ENCODE measurements at places on chromosomes 4 and X.

- no peak for DNase-seq
These were observed 1.7 kb downstream of the EVC2 start for GRCh38 chr4:5706486-5707290.

GRCh38 chrX:14697451-14697850 lies 168.1 kb downstream of the GLRA2 start:
- DNase-seq = peak; percentile 7

- no peak for DNase-seq
These were observed 1602.4 kb upstream of the ADGRL3 start for GRCh38 chr4:59597536-59598329.

- DNase-seq = no peak
These were observed 263.6 kb downstream of the PTTG2 start for GRCh38 chr4:38223782-38224236.

GRCh38 chrX:74431797-74432196 lies 10.5 kb downstream of the SLC16A2 start:
- no peak for DNase-seq

- no peak for DNase-seq
These were observed 39.0 kb upstream of the HGFAC start for GRCh38 chr4:3402491-3403347.

- no peak for DNase-seq
These were observed 69.2 kb downstream of the ZNF732 start for GRCh38 chr4:236028-236427.

GRCh38 chr4:122341886-122342285 lies 36.9 kb upstream of the ADAD1 start:
- DNase-seq = no peak

GRCh38 chr4:22932326-22932725 lies 239.6 kb downstream of the GBA3 start:
- no peak for DNase-seq

DNA sequence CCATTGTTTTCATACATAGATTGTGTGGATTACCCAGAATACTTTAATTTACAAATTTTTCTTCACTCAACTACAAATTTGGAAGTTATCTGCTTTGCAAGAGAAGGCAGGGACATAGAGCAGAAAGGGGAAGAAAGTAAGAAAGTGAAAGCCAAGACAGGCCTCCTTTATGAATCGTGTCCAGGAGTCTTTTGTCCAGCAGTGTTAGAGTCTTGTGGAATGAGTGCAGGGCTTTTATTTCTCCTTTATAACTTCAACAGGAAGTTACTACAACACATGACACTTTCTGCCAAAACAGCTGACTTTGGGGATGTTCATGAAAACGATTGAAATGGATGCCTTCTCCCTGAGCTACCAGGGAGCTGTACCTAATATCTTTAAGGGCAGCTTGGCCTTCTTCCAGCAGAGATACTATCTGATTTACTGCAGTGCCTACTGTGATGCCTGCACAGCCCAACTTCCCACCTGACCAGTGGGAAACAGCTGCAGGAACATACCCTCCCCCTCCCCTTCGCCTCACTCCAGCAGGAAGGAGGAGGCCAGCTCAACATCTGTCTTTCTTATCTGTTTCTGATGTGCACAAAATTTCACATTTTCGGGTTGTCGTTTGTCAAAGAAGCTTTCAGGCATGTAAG lies 557.7 kb upstream of the SLIT2 start:
- no peak for DNase-seq

GRCh38 chr4:8866828-8867623 lies 4.6 kb downstream of the HMX1 start:
- DNase-seq = no peak

- no peak for DNase-seq
These were observed 75.3 kb upstream of the RAPGEF2 start for GRCh38 chr4:159027535-159027934.

DNA sequence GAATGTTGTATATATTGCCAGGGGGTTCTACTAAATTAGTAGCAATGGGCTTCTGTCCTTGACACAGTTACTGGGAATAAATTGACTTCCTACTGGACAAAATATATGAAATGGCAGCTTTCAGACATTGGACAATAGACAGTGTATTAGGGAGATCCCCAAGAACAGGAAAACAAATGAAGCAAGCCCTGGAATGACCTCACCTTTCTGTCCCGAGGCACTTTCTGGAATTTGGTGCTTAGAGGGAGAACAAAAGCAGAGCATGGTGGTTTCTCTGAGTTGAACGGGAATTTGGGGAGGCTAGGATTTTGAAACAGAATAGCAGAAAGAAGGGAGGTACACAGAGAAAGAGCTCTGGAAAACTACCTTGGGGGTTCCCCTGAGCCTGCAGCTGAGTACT lies 187.7 kb upstream of the MAGEB2 start:
- DNase-seq = no peak

DNA sequence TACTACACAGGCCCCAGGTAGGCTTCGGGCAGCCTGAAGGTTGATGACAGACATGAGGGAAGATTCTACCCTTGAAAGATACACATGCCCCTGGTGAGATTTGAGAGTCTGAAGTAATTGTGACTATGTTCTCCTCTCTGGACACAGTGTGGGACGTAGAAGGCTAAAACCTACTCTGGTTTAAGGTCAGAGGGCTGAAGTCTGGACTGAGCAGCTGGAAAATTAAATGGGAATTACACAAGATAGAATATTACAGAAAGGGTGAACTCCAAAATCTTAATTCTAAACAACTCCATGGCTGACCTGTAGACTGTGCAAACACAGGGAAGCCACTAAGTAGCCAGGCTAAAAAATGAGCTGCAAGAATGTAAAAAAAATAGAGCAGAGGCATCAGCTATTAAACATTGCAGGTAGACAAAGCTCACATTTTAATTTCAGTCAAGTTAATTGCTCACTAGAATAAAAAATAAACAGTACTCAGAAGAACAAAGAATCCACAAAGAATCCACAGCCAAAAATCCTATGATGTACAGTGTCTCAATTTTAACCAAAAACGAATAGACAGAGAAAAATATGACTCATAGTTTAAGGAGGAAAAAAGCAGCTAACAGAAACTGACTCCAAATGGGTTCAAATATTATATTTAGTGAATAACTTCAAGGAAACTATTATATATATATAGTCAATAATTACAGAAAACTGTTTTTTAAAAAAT lies 170.4 kb downstream of the PCDH18 start:
- DNase-seq = no peak

GRCh38 chr4:153771046-153771445 lies 11.2 kb upstream of the RNF175 start:
- no peak for DNase-seq

DNA sequence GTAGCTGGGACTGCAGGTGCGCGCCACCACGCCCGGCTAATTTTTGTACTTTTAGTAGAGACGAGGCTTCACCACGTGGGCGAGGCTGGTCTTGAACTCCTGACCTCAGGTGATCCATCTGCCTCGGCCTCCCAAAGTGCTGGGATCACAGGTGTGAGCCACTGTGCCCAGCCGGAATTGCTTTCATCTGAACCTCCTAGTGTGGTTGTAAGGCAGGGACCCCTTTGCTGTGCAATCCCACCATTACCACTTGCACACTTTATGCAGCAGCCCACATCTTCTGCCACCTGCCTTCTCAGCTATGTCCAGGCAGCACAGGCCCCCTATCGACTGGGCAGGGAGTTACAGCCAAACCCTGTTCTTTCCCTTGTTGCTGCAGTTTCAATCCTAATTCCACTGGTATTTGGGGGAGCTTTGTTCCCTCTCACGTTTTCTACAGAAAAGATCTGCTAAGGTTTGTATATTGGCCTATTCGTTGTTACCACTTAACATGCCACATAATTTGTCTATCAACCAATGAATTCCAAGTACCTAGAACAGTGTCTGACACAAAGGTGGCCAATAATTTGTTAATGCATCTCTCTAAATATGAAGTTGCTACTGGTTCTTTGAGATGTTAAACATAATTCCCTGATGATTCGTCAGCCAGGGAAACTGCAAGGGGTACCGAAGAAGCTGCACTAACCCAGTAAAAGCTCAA lies 6.5 kb downstream of the RPL39 start:
- peak; percentile 44 for DNase-seq

- DNase-seq = no peak
These were observed 72.6 kb downstream of the GC start for GRCh38 chr4:71711044-71711984.

GRCh38 chr4:18689308-18690115 lies 668.0 kb upstream of the LCORL start:
- peak; percentile 15 for DNase-seq

GRCh38 chr4:14863418-14864364 lies 138.6 kb upstream of the CPEB2 start:
- DNase-seq = no peak

- DNase-seq = no peak
These were observed 134.1 kb downstream of the CEP135 start for GRCh38 chr4:56082829-56083228.

GRCh38 chr4:23818097-23818885 lies 71.6 kb downstream of the PPARGC1A start:
- no peak for DNase-seq

DNA sequence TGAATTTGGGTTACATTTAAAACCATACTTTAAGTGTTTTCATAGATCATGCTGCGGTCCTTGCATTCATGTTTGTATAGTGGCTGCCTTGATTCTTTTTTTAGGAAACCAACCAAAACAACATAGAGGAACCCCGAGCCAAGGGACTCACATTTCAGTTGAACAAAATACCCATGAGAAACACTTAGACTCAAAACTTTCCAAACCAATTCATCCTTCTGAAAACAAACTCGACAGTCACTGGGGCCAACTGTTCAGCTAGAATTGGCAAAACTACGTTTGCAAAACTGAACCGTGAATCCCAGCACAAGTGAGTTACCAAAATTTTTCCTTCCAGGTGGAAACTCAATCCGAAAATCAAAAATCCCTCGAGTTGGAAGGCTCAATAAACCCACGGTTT lies 1.4 kb downstream of the ADGRA3 start:
- no peak for DNase-seq

GRCh38 chrX:40452031-40452430 lies 128.7 kb upstream of the ATP6AP2 start:
- no peak for DNase-seq

DNA sequence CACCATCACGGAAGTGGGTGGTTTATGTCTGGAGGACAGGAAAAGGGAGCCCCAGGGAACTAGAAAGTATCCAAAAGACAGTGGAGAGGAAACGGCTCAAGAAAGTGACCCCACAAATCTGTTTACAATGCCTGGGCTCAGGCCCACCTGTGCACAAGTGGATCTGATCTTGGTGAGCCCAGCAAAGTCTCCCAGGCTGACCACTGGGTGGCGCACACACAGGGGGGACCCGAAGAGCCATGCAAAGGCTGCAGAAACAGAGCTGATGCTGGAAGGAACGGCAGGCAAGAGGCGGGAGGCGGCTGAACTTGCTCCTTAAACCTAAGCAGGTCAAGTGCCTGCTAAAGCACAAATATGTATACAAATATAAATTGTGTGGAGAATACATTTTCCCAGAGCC lies 9.6 kb downstream of the HAUS7 start:
- peak; percentile 53 for DNase-seq

- DNase-seq = no peak
These were observed 130.9 kb upstream of the RPS6KA3 start for GRCh38 chrX:20397587-20397986.

- no peak for DNase-seq
These were observed 116.6 kb downstream of the SH3RF1 start for GRCh38 chr4:169154121-169154520.

DNA sequence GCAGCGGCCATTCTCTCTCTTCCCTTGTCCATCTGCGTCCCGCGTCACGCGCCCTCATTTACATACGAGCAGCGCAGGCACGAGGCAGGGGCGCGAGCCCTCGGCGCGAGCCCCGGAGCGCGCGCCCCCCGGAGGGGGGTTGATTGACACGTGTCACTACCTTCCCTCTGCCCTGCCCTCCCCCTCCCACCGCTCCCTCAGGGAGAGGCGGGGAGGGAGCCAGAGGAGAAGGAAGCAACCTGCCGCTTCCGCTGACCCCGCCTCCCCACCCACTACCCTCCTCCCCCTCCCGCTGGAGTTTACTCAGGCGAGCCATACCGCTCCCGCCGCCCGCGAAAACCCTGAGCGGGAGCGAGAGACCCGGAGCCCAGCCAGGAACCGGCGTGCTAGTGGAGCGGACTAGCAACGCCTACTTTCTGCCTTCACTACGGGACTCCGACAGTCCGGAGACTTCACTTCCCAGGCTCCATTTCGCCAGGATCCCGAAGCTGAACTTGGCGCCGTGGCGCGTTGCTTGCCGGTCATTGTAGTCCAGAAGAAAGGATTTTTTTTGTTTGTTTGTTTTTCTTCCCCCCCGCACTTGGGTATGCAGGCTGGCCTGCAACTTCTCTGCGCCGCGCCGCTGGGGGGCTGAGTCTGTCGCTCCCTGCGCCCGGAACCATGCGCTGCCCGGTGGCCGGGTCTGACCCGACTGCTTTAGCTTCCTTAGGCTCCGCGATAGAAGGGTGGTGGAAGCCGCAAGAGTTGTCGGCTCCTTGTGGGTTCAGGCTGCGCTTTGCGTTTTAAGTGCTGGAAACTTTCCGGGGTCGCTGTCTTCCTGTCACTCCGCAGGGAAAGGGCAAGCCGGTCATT lies at the start of gene LCORL:
LCORL (minus strand) TSS at position 36 of the 852 bp plus-strand sequence; CDS start at position 32, 4 bp downstream.
- DNase-seq = peak; percentile 78

GRCh38 chr4:7032596-7032995 lies 10.6 kb upstream of the TADA2B start:
- DNase-seq = no peak

DNA sequence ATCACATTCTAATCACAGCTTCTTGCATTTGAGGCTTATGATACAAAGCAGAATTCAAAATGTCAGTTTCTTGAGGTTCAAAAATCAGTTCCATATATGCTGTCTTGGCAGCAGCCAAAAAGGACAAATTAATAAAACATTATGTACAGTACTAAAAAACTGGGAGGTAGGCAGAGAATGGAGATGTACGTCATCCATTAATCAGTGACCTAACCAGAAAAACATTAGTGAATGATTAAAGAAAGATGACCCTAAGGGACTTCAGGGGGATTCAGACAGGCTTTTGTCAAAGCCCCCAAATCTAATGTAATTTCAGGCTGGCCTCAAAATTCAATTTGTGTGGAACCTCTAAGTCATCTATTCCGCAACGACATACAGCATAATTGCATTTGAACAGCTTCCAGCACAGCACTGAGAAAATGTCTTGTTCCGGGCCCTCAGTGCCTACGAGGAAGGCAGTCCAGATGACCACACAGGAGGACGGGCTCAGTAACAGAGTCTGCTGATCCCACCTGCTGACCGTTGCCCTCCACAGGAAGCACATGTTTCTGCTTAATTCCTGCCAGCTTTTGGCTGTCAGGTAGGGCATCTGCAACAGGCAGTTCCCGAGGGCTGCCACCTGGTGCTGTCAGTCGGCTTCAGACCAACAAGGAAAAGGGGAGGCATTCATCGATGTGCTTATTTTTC lies 83.8 kb upstream of the HHIP start:
- DNase-seq = no peak

DNA sequence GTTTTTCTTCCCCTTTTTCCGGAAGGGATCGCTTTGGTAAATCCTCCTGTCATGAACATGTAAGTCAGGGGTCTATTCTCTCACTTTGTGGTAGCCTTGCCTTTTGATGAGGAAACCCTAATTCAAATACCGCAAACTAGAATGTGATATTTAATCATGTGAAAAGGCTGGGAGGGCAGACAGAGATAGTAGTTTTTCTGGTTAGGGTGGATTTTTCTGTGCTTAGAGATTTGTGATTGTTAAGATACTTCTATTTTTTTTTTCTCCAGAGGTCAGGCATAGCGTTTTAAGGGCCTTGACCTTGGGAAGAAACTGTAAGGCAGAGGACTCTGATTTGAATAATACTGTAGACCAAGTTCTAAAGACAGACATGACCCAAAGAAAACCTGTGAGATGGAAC lies 41.8 kb upstream of the PACRGL start:
- no peak for DNase-seq
